Activated CD8-positive, alpha-beta memory T cell treated with anti-CD3 and anti-CD28 coated beads for 1 hour (primary cell): ENCODE measurements at places on chromosomes 2 and 18.

- no peak for DNase-seq
Observed at GRCh38 chr18:46393230-46393629, 263.8 kb downstream of the LOXHD1 start.

- no peak for DNase-seq
Observed at GRCh38 chr18:77023102-77023782, 109.3 kb downstream of the MBP start.

DNA sequence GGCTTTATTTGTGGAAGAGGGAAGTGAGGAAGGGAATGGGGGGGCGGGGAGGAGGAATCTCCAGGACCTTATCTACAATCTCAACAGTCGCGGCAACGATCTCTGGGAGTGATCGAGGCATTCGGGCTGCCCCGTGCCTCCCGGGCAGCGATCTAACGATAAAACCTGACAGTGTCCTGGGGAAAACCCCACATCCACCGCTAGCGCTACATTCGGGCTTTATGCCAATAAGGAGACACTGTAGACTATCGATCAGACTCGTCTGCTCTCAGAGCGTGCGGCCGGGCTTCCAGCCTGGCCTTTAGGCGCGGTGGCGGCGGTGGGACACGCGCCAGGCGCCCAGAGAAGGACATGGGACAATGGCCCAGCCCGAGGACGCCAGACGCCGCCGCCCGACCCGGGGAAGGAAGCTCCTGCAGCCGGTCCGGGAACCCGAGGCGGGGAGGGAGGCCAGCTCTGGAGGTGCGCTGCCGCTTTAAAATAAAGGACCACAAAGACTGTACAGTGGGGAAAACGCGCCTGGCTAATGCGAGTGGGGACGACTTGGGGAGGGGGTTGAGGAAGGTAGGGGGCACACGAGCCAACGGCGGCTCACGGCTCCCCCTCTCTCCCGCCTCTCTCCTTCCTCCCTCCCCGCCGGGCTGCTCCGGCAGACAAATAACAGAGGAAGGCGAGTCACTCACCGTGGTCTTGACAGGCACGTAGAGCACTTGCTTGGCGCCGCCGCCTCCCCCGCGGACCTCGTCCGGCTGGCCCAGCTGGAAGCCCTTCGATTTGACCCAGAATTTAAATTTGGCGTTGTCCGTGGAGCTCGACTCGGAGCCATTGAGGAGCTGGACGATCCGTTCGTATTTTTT is 2.2 kb downstream of the NOL4 start:
- DNase-seq, result no peak

GRCh38 chr2:2839782-2840531 is 508.9 kb upstream of the MYT1L start:
- DNase-seq, result no peak

- no peak for DNase-seq
Observed at GRCh38 chr2:147688242-147688641, 156.6 kb upstream of the ACVR2A start.

- no peak for DNase-seq
Observed at GRCh38 chr18:6851480-6851879, 122.0 kb downstream of the ARHGAP28 start.
